Breast epithelium (tissue), 4 donors: ENCODE measurements at places on chromosomes 4 and X. TPM values are rescaled to one million over a fixed set of nuclear protein-coding genes. Genes with fewer than 3 reads are reported as not detected.
A peak's percentile ranks its signal among the peaks of the same experiment; 100 is the strongest.

DNA sequence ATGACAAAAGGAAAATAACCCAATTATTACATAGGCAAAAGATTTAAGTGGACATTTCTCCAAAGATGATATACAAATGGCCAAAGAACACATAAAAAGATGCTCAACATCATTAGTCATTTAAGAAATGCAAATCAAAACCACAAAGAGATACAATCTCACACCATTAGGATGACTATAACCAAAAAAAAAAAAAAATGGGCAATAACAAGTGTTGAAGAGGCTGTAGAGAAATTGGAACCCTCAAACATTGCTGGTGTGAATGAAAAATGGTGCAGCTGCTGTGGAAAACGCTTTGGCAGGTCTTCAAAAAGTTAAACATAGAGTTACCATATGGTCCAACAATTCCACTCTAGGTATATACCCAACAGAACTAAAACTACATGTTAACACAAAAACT is 5.6 kb upstream of the PRDX4 start:
- DNase-seq = no peak

DNA sequence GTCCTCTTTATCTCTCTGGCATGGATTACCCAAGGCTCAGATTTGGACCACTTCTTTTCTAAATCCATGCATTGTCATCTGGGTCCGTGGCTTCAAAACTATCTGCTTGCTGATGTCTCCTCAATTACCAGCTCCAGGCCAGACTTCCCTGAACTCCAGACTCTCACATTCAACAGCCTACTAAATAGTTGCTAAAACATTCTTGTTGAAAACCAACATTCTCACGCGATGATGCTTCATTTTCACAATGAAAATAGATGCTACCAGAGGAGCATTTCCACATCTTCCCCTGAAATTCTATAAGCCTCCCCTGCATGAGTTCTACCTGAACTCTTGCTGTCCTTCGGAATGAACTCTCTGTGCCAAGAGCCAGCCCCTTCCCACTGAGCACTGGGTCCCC is 5.2 kb upstream of the TLR6 start:
- DNase-seq = no peak

GRCh38 chr4:39446842-39447573 is 11.7 kb downstream of the RPL9 start:
- DNase-seq = peak; percentile 29

- no peak for DNase-seq
Measured at GRCh38 chrX:113222305-113222704, 381.7 kb upstream of the AMOT start.

DNA sequence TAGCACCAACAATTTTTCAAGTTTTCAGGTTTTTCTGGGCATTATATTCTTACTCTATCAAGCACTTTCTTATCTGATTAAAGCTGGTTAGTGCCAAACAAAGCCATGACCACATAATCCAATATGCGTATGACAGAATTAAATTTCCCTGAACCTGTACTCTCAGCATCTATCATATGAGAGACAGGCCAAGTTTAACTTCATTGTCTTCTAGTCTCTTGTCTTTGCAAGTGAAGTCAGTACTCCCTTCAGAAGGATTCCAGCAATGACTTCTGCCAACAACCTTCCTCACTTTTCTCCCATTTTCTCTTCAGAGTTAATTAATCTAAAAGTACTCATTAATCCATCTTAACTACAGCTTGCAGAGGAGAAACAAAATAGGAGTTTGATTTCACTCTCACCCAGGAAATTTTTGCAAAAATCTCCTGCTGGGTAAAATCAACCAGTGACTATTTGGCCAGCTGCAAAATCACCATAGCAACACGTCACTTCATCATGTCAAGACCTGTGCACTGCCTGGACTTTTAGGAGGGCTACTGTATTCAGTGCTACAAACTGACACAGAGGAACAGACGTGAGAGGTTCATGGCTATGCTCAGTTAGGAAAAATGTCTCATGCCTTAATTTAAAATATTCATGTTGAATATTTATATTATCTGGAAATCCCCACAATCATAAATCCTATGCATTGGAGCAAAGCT is 208.4 kb downstream of the ANTXR2 start:
- DNase-seq = no peak

DNA sequence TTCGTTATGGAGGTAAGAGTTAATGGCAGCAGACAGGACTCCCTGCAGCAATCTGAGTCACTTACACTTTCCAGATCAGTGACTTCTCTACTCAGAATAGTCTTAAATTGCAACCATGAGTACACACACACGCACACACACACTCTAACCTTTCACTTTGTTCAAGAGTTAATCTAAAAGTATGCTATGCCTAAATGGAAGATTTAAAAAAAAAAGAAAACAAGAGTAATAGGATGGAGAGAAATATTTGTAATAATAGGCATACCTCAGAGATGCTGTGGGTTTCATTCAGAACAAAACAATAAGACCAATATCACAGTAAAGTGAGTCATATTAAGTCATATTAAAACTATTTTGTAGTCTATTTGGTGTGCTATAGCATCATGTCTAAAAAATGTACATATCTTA is 969.1 kb upstream of the PCDH10 start:
- DNase-seq = no peak

DNA sequence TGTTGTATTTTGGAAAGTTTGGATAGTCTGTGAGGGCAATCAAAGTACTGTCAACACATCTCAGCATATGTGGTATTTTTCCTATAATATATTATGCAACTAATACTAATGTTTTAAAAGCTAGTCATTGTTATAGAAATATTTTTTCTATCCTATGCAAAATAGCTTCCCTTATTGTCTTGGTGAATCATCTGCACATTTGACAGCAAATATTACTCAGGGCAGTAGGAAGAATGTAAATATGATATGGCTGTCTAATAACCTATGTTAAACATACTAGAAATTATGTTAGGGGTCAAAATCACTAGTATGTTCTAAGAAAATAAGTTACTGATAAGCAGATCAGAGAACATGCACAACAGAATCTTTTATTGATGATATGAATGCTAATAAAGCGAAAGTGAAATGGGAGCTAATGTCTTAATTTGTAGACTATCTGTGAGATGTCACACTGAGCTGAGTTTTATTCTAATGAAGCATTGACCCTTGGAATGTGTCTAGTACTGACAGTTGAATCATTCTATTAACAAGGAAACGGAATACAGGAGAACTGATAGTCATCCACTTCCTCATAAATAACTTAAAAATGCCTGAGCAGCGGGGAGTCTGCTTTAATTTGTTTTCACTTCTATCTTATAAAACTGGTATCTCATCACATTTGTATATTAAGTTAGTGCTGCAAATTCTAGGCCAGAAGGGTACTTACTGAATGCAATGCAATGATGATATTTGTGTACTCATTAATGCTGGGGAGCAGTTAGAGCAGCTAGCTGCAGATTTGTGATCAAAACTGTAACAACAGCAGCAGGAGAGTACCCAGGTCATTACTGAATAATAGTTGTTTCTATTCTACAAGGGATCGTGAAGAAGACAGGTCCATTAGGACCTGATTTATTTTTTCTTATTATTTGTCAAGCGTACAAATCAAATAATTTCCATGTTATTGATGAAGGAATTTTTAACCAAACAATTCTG is 440.3 kb upstream of the AADAT start:
- no peak for DNase-seq

The FHIP1A gene
- 22.3 TPM for total RNA-seq

The CNGA1 gene
- total RNA-seq = 5.1 TPM

The CLTRN gene
- total RNA-seq = not detected

The NPNT gene
- 11.1 TPM for total RNA-seq

The RBM46 gene
- not detected for total RNA-seq
